Activated naive CD4-positive, alpha-beta T cell treated with anti-CD3 and anti-CD28 coated beads for 36 hours (primary cell): ENCODE measurements at places on chromosomes 6 and 20. TPM values are rescaled to one million over a fixed set of nuclear protein-coding genes. Genes with fewer than 3 reads are reported as not detected.

GRCh38 chr6:30754631-30755030, 10.3 kb upstream of the IER3 start:
- H3K4me1 ChIP-seq: peaks cover 11% of the 10 kb centered on the region
- no peaks in the 10 kb centered on the region for H3K36me3 ChIP-seq
- DNase-seq: no peak
- H3K27ac ChIP-seq: no peak overlapping the region
- H3K4me3 ChIP-seq: no peak overlapping the region

- no peaks in the 10 kb centered on the region for H3K27me3 ChIP-seq
- H3K4me3 ChIP-seq: no peak overlapping the region
- no peak overlapping the region for H3K27ac ChIP-seq
- no peak for DNase-seq
- H3K4me1 ChIP-seq: no peaks in the 10 kb centered on the region
Observed at GRCh38 chr20:14522595-14522994, 185.2 kb upstream of the FLRT3 start.

DNA sequence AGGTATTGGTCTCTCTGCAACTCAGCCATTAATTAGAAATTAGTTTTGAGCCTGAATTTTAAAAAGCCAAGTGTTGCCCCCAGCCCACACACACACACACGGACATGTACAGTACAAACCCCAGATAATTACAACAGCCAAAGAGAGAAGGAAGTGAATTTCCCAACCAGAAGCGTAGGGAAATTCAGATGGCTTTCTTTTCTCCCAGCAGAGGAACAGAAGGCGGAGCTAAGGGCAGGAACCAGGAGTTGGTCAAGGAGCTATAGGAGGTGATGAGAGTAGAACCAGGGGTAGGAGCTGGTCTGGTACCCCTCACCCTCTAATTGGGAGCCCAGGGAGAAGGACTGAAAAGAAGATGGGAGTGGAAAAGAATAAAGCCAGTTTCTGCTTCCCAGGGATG, 3.9 kb upstream of the ZBTB9 start:
- H3K4me3 ChIP-seq: no peak overlapping the region
- H3K36me3 ChIP-seq: peaks cover 11% of the 10 kb centered on the region
- no peak for DNase-seq
- H3K4me1 ChIP-seq: peaks cover 27% of the 10 kb centered on the region

DNA sequence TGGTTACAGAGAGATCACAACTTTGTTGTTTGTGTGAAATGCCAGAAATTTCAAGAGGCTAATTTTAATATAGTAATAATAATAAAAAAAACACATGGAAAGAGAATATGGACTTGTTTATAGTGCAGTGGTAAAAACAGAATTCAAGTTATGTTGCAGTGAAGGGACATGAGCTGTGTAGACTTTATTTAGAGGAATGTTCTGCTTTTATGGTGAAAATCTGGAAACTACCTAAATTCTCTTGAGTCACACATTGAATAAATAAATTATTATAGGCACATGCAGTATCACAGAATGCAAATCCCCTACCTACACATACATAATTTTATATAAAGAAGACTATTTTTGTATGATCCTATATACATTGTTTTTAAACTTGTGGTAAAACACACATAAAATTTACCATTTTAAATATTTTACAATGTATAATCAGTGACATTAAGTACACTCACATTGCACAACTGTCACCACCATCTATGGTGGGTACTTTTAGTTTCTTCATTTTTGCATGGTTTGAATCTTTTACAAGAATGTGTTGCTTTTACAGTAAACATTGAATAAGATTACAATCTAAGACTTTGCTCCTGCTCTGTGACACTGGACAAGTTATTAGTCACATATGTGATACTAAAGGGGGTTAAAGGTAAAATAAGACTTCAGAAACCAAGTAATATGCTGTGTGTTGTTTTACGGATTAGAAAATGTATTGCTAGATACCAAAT, 107.4 kb downstream of the B3GAT2 start:
- H3K36me3 ChIP-seq: peaks cover 3% of the 10 kb centered on the region
- no peak overlapping the region for H3K4me3 ChIP-seq
- no peak overlapping the region for H3K27ac ChIP-seq
- no peaks in the 10 kb centered on the region for H3K27me3 ChIP-seq
- H3K4me1 ChIP-seq: peaks cover 3% of the 10 kb centered on the region
- DNase-seq: no peak

GRCh38 chr20:16132036-16132798, 441.0 kb downstream of the KIF16B start:
- no peaks in the 10 kb centered on the region for H3K36me3 ChIP-seq
- H3K27ac ChIP-seq: no peak overlapping the region
- DNase-seq: no peak
- no peaks in the 10 kb centered on the region for H3K27me3 ChIP-seq

DNA sequence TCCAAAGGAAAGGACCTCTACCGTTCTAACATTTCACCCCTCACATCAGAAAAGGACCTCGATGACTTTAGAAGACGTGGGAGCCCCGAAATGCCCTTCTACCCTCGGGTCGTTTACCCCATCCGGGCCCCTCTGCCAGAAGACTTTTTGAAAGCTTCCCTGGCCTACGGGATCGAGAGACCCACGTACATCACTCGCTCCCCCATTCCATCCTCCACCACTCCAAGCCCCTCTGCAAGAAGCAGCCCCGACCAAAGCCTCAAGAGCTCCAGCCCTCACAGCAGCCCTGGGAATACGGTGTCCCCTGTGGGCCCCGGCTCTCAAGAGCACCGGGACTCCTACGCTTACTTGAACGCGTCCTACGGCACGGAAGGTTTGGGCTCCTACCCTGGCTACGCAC, 18.8 kb downstream of the PRDM1 start:
- H3K27me3 ChIP-seq: peaks cover 5% of the 10 kb centered on the region
- H3K4me1 ChIP-seq: peaks cover 46% of the 10 kb centered on the region
- peaks cover 16% of the 10 kb centered on the region for H3K36me3 ChIP-seq
- H3K27ac ChIP-seq: no peak overlapping the region
- H3K4me3 ChIP-seq: no peak overlapping the region

GRCh38 chr6:155254139-155254538, 9.7 kb upstream of the CLDN20 start:
- DNase-seq: no peak
- no peaks in the 10 kb centered on the region for H3K4me1 ChIP-seq
- no peak overlapping the region for H3K27ac ChIP-seq
- peaks cover 44% of the 10 kb centered on the region for H3K36me3 ChIP-seq

DNA sequence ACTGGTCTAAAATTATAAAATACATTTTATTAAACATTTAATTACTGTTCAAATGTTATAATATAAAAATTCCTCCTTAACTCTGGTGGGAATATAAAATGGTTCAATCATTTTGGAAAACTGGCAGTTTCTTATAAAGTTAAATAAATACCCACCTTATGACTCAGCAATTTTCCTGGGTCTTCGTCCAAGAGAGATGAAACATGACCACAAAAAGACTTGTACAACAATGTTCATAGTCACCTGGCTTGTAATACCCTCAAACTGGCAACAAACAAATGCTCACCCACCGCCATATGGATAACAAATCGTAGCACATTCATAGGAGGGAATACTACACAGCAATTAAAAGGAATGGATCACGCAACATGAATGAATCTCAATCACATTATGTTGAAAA, 66.0 kb upstream of the RIN2 start:
- no peak overlapping the region for H3K4me3 ChIP-seq
- H3K36me3 ChIP-seq: no peaks in the 10 kb centered on the region
- no peak overlapping the region for H3K27ac ChIP-seq

DNA sequence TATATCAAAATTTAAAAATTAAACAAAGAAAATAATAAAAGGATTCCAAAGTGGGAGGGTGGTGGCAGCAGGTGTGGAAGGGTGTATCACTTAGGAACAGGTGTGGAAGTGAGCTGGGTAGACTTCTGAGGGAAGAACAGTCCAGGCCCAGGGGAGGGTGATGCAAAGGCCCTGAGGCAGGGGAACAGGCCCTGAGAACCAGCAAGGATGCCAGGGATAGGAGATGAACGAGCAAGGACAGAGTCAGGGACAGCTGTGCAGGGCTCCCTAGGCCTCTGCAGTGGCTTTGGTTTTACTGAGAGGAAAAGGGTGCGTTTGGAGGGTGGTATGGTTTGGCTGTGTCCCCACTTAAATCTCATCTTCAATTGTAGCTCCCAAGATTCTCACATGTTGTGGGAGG, 9.4 kb upstream of the RAET1E start:
- H3K36me3 ChIP-seq: no peaks in the 10 kb centered on the region
- no peaks in the 10 kb centered on the region for H3K4me1 ChIP-seq
- no peak for DNase-seq
- peaks cover 2% of the 10 kb centered on the region for H3K27me3 ChIP-seq

DNA sequence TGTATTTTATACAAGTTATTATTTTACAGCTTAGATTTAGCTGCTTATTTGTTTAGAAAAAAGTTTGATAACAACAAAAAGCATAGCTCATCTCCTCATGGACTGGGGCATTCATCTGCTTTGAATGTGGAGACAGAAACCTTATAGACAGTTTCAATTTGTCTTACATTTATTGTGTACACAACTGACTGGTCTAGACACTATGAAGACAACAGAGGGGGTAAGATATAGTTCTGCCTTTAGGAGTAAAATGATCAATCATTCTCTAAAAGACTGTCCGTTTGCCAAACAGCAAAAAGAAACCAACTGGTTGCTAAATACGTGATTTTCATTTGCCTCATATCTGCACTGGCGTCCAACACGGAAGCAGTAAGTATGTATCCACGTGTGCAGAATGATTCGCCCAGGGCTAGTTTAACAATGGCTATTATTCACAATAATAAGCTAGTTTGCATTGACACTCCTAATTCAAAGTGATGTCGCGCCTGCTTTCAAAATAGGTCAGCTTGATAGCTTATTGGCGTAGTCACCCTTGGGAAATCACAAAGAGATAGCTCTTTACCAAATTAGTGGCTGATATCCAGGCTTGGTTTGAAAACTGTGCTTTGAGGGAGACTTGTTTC, 153.6 kb downstream of the BMP2 start:
- H3K36me3 ChIP-seq: no peaks in the 10 kb centered on the region
- H3K27ac ChIP-seq: no peak overlapping the region
- no peak overlapping the region for H3K4me3 ChIP-seq
- H3K4me1 ChIP-seq: no peaks in the 10 kb centered on the region

- no peak for DNase-seq
- peaks cover 38% of the 10 kb centered on the region for H3K4me1 ChIP-seq
- peak overlapping the region; percentile 96 for H3K27ac ChIP-seq
- peak overlapping the region; percentile 93 for H3K4me3 ChIP-seq
- no peaks in the 10 kb centered on the region for H3K27me3 ChIP-seq
Observed at GRCh38 chr6:2763876-2764540, 1.2 kb upstream of the WRNIP1 start.

DNA sequence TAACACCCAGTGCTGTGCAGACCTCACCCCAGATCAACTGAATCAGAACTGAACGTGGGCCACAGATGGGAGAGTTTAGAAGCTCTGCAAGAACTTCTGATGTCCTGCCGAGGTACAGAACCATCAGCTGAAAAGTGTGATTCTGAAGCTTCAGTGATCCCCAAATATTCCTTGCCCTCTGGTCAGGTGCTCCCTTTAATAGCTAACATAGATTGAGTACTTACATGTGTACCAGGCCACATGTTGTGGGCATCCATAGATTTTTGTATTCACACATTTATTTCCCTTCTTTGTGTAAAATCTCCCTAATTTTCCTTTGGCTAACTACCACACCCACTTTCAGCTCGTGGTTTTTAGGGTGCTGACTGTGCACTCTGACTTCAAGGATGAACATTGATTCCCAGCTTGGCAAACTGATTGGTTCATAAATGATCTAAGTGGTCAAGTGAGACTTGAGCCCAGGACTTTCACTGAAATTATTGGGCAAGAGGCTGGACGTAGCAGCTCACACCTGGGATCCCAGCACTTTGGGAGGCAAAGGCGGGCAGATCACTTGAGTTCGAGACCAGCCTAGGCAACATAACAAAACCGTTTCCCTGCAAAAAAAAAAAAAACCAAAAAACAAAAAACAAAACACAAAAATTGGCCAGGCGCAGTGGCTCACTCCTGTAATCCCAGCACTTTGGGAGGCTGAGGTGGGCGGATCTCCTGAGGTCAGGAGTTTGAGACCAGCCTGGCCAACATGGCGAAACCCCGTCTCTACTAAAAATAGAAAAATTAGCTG, 162.2 kb downstream of the BCAS1 start:
- no peak overlapping the region for H3K4me3 ChIP-seq
- no peak for DNase-seq
- H3K4me1 ChIP-seq: peaks cover 30% of the 10 kb centered on the region

GRCh38 chr6:84847390-84848160, 83.2 kb upstream of the TBX18 start:
- peaks cover 2% of the 10 kb centered on the region for H3K27me3 ChIP-seq
- no peak for DNase-seq
- H3K27ac ChIP-seq: no peak overlapping the region
- no peak overlapping the region for H3K4me3 ChIP-seq
- no peaks in the 10 kb centered on the region for H3K4me1 ChIP-seq

- no peaks in the 10 kb centered on the region for H3K36me3 ChIP-seq
- no peak overlapping the region for H3K4me3 ChIP-seq
- DNase-seq: no peak
- H3K4me1 ChIP-seq: no peaks in the 10 kb centered on the region
- peaks cover 21% of the 10 kb centered on the region for H3K27me3 ChIP-seq
- H3K27ac ChIP-seq: no peak overlapping the region
Observed at GRCh38 chr6:29112135-29112534, 4.3 kb downstream of the OR2J3 start.

GRCh38 chr20:32396646-32397160, 38.6 kb downstream of the ASXL1 start:
- no peak for DNase-seq
- peaks cover 31% of the 10 kb centered on the region for H3K4me1 ChIP-seq
- no peak overlapping the region for H3K4me3 ChIP-seq
- H3K27me3 ChIP-seq: no peaks in the 10 kb centered on the region
- H3K27ac ChIP-seq: no peak overlapping the region

GRCh38 chr20:3213226-3213625, 3.9 kb downstream of the ITPA start:
- H3K4me1 ChIP-seq: peaks cover 24% of the 10 kb centered on the region
- no peak for DNase-seq
- H3K4me3 ChIP-seq: no peak overlapping the region

GRCh38 chr6:151616600-151616999, 122.8 kb downstream of the CCDC170 start:
- no peak for DNase-seq
- H3K4me3 ChIP-seq: no peak overlapping the region
- no peaks in the 10 kb centered on the region for H3K4me1 ChIP-seq
- no peak overlapping the region for H3K27ac ChIP-seq
- H3K27me3 ChIP-seq: peaks cover 36% of the 10 kb centered on the region
- H3K36me3 ChIP-seq: no peaks in the 10 kb centered on the region

GRCh38 chr6:41426438-41426851, 91.0 kb downstream of the NCR2 start:
- no peak overlapping the region for H3K27ac ChIP-seq
- peaks cover 12% of the 10 kb centered on the region for H3K4me1 ChIP-seq
- H3K4me3 ChIP-seq: no peak overlapping the region
- no peaks in the 10 kb centered on the region for H3K36me3 ChIP-seq
- DNase-seq: no peak
- H3K27me3 ChIP-seq: peaks cover 16% of the 10 kb centered on the region

The MCCD1 gene
- total RNA-seq: not detected

The MEI4 gene
- not detected for total RNA-seq

The CTNNBL1 gene
- total RNA-seq: 66.4 TPM

The KIAA0408 gene
- total RNA-seq: 3.1 TPM

The MYLK4 gene
- 0.07 TPM for total RNA-seq
